B cell (primary cell): ENCODE measurements at places on chromosomes 1 and 21. TPM values are rescaled to one million over a fixed set of nuclear protein-coding genes. Genes with fewer than 3 reads are reported as not detected.

DNA sequence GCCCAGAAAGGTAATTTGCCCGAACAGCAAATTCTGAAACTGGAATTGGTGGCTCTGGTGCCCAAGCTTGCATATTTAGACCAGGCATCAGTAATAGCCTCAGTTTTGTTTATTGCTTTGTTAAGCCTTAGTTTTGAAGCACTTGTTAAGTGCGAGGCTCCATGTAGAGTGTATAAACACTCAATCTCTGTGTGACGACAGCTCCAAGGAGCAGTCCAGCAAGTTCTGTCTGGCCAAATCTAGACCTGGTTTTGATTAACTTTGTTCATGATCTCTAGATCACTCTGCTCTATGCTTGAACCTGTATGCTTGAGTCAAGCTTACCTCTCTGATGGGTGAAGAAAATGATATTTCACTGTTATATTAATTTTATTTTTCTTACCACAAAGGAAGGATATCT is 37.4 kb downstream of the DOP1B start:
- no peak for DNase-seq
- no peaks in the 10 kb centered on the region for H3K4me1 ChIP-seq
- H3K36me3 ChIP-seq = peaks cover 35% of the 10 kb centered on the region
- no peak overlapping the region for H3K4me3 ChIP-seq

DNA sequence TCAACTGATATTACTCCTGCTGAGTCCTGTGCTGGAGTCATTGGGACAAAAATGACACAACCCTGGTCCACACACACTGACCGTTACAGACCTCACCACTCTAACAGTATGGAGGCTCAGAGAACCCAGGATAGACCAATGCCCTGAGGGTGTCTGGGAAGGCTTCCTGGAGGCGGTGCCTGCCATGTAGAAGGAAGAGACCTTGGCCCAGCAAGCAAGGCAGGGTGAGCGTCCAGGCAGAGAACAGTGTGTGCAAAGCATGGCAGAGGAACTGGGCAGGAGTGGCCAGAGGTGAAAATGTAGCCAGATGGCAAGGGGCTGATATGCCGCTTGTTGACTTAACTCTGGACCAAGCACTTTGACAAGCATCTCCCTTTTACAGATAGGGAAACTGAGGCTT is 85.5 kb downstream of the VWA5B1 start:
- no peaks in the 10 kb centered on the region for H3K36me3 ChIP-seq
- peaks cover 14% of the 10 kb centered on the region for H3K4me1 ChIP-seq
- H3K27me3 ChIP-seq = no peaks in the 10 kb centered on the region
- H3K27ac ChIP-seq = no peak overlapping the region

DNA sequence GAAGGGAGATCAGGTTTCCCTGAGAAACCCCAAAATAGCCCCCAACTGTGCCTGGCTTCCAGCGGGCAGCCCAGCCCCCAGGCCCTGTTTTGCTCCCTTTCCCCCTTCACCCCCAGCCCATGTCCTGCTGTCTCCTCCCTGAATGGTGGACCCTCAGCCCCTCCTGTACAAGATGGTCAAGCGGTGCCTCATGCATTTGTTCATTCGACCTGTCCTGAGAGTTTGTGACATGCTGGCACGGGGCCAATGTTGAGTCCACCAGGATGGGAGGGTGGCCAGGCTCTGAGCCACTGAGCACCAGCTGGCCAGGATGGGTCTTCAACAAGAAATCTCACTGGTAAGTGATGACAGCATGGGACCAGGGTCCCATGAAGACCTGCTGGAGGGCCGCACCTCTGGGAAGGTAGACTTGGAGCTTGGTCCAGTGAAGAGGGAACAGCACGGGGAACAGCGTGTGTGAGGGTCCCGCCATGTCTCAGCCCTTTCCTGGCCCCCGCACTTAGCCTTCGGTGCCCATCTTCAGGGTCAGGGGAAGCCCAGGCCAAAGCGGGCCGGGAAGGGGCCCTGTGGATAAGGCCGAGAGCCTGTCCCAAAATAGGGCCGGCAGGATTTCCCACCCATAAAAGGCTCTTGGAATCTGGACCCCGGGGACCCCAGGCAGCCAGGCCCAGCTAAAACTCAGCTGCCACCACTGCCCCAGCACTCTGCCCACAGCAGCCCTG is at the start of gene CALML6:
CALML6 (plus strand) TSS at position 290 of the 722 bp plus-strand sequence; CDS start at position 311, 21 bp downstream.
- no peaks in the 10 kb centered on the region for H3K36me3 ChIP-seq
- H3K27me3 ChIP-seq = no peaks in the 10 kb centered on the region
- DNase-seq = no peak
- no peak within 1 kb of the TSS for H3K4me3 ChIP-seq
- H3K27ac ChIP-seq = no peak within 1 kb of the TSS
- H3K4me1 ChIP-seq = peaks cover 12% of the 10 kb centered on the region

- H3K27ac ChIP-seq = no peak overlapping the region
- H3K4me3 ChIP-seq = no peak overlapping the region
- H3K27me3 ChIP-seq = no peaks in the 10 kb centered on the region
- no peaks in the 10 kb centered on the region for H3K36me3 ChIP-seq
- no peak for DNase-seq
Observed at GRCh38 chr1:172268237-172268636, 152.2 kb upstream of the C1orf105 start.

GRCh38 chr1:160963521-160963920 is 8.9 kb upstream of the ITLN2 start:
- no peak for DNase-seq
- no peaks in the 10 kb centered on the region for H3K36me3 ChIP-seq
- H3K4me3 ChIP-seq = no peak overlapping the region
- no peak overlapping the region for H3K27ac ChIP-seq

DNA sequence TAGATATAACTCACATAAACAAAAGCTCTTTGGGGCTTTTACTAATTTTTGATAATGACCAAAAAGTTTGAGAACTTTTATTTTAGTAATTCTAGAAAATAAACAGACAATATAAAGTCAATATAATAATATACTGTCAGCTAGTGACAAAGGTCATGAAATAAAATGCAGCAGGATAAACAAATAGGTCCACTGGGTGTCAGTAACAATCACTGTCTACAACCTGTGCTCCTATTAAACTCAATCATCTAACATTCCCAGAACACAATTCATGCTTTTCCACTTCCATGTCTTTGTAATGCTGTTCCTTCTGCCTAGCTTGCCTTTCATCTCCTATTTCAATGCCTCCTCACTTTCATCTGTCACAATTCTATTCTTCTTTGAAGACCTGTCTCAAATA is 186.1 kb downstream of the GIPC2 start:
- no peak overlapping the region for H3K4me3 ChIP-seq
- no peaks in the 10 kb centered on the region for H3K4me1 ChIP-seq
- H3K27me3 ChIP-seq = no peaks in the 10 kb centered on the region

GRCh38 chr1:180540697-180541594 is 17.8 kb upstream of the OVAAL start:
- H3K4me1 ChIP-seq = no peaks in the 10 kb centered on the region
- H3K27me3 ChIP-seq = no peaks in the 10 kb centered on the region
- no peaks in the 10 kb centered on the region for H3K36me3 ChIP-seq

GRCh38 chr1:30965924-30966599 is 57.5 kb upstream of the SDC3 start:
- no peak overlapping the region for H3K4me3 ChIP-seq
- no peaks in the 10 kb centered on the region for H3K27me3 ChIP-seq
- no peak for DNase-seq
- no peaks in the 10 kb centered on the region for H3K4me1 ChIP-seq
- no peak overlapping the region for H3K27ac ChIP-seq
- H3K36me3 ChIP-seq = peaks cover 41% of the 10 kb centered on the region

DNA sequence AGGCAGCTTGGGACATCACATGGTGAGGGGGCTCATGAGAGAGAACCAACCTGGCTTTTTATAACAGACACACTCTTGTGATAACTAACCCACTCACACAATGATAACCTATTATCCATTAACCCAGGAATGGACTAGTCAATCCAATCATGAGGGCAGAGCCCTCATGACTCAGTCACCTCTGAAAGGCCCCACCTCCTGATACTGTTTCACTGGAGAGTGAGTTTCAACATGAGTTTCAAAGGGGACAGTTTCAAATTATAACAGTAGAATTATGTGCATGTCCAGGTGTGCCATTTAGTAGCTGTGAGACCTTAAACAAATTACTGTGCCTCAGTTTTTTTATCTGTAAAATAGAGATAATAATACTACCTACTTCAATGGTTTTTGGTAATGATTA is 47.6 kb upstream of the PPP2R5A start:
- no peak overlapping the region for H3K27ac ChIP-seq
- no peak for DNase-seq
- no peak overlapping the region for H3K4me3 ChIP-seq
- no peaks in the 10 kb centered on the region for H3K27me3 ChIP-seq
- H3K36me3 ChIP-seq = no peaks in the 10 kb centered on the region

DNA sequence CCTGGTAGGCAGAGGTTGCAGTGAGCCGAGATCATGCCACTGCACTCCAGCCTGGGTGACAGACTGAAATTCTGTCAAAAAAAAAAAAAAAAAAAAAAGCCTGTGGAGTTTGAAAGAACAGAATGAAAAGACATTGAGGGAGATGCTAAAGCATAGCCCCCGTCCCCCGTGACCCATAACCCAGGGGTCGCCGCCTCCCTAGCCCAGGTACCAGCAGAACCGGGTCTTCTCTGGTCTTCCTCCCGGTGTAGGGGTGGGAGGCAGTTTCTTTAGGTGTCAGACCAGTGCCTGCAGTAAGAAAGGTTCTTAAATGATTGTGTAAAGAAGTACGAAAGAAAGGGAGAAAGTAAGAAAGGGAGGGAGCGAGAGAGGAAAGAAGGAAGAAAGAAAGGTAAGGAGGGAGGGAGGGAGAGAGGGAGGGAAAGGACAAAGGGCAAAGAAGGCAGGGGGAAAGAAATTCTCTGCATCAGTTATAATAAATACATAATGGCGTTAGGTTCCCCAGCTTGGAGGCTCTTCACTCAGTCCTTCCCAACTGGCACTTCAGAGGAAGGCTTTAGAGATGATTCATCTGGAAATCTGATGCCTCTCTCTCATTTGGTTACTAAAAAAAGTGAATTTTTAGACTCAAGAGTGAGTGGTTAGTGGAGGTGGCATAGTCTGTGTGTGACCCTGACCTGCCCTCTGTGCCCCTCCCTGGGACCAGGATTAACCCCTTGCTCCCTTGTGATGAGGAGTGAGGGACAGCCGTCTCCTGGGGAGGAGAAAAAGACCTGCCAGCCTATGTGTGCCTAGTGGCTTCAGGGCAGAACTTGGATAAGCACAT is 1.1 kb downstream of the IL24 start:
- no peak for DNase-seq
- H3K27ac ChIP-seq = no peak overlapping the region
- no peak overlapping the region for H3K4me3 ChIP-seq
- no peaks in the 10 kb centered on the region for H3K27me3 ChIP-seq
- peaks cover 5% of the 10 kb centered on the region for H3K4me1 ChIP-seq

Gene HSPG2
- total RNA-seq = 4.3 and 4.5 TPM in 2 replicates

Gene SLC25A33
- 5.0 and 5.9 TPM in 2 replicates for total RNA-seq

Gene HSF2BP
- total RNA-seq = 0.49 and 0.83 TPM in 2 replicates

Gene LORICRIN
- total RNA-seq = 0.39 TPM in 1 of 2 replicates, not detected in the other

Gene CDA
- total RNA-seq = not detected in 2 replicates

Gene ATP1A2
- total RNA-seq = not detected in 2 replicates

Gene NBPF6
- not detected in 2 replicates for total RNA-seq
